ENCODE measurements at places on chromosomes 1 and 21.

DNA sequence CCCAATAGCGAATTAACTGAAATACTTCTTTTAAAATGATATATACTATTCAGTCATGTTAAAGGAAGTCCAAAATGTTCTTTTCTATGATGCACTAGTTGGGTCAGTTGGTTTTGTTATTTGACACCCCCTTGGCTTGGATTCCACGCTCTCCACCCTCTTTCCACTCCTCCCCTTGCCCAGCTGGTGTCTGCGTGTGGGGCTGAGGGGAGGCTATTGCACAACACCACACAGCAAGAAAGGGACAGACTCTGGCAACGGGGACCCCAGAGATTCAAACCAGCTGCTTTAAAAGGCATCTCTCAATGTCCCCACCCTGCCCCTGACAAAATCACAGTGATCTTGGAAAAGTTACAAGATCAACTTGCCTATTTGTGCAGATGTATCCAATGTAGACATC lies 394.3 kb downstream of the TGFB2 start:
- no peak for DNase-seq

DNA sequence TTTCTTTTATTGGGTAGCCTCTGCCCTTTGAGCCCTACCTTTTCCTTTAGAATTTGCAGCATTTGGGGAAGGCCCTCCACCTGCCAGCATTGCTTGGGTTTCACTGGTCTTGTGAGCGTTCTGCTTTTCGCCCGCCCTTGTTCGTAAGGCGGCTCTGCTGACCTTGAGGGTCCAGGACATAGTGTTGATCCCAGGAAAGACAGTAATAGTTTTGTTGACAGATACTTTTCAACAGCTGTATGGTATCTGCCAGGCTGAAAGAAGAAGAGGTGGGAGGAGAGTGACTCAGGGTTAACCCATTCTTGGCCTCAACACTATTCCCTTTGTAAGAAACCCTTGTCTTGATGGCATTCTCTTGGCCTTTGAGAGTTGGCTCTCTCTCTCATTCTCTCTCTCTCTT lies 113.4 kb upstream of the SPAG17 start:
- DNase-seq, result no peak

DNA sequence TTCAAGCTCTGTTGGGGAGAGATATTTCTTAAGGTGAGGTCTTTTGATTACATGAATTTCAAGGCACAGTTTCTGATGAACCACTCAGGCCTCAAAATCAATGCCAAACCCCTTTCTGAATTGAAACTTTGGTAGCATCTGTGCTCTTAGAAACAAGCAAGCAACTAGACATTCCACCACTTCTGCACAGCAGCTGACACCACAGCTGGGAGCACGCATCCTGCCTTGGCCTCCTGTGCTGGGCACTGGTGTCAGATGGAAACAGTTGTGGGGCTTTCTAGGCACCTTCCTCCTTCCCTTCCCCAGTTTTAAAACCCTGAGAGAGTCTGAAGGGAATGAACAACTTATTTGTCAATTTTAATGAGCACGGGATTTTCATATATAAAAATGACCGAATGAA lies 360.2 kb downstream of the ADGRL2 start:
- no peak for DNase-seq

GRCh38 chr1:181206513-181206912 lies 118.0 kb downstream of the IER5 start:
- no peak for DNase-seq

DNA sequence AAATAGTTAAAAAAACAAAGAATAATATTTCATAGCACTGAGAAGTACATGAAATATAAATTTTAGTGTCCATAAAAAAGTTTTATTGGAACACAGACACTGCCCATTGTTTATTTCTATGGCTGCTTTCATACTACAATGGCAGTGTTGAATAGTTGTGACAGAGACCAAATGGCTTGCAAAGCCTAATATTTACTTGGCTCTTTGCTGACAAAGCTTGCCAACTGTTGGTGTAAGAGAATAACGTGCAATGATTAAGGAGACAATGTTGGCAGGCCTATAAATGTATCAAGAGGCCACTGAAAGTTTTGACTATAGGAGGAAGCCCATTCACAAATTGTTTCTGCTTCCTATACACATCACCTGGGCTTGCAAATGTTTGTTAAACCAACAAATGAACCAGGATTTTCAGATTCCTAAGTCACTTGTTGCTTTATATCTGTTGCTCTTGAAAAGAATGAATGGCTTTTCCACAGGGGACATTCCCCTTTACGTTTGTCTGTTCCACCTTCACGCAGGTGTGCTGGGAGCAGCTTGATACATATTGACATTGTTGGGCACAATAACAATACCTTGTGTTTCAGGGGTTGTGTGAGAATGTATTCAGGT lies 5.5 kb upstream of the ST6GALNAC3 start:
- DNase-seq, result no peak

DNA sequence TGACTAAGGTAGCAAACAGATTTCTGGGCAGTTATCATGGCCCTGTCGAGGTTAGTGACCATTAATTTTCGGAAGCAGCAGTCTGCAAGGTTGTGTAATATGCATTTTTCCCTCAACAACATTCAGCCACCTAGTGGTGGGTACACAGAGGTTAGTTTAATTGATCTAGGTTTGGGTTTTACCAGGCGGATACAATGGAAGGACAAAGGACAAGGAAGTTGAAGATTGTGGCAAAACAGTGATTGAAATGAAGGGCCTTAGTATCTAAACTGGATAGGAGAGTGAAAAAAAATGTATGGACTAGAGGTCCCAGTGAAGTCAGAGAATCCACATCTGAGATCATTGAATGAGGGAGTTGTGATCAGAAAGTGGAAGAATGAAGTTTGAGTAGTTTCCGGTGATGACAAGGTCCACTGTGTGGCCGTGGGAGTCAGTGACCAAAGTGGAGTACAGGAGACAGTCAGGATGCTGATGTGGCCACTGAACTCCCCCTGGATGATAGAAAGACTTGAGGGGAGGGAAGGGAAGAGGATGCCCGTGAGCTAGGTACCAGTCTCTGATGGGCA lies 2.8 kb downstream of the ARMH1 start:
- no peak for DNase-seq

GRCh38 chr1:176604461-176604860 lies 141.5 kb downstream of the PAPPA2 start:
- no peak for DNase-seq
